H1 (cell line): ENCODE measurements at places on chromosomes 12 and 14.

DNA sequence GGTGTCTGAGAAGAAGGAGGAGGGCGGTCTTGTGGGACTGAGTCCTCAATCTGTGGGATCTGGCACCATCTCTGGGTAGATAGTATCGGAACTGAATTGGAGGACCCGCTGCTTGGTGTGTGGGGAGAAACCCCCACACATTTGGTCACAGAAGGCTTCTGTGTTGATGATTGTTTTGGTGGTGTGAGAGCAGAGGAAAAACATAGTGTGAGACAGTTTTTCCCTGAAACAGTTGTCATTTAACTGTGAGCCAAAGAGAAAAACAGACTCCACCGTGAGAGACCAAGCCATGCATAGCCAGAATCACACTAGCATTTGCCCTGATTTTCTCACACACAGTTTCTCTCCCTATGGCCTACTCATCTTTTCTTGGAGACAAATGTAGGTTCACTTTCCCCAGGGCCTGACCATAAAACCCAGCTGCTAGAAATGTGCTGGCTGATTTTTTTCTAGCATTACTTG lies 91.4 kb upstream of the FLRT2 start:
- DNase-seq = no peak

DNA sequence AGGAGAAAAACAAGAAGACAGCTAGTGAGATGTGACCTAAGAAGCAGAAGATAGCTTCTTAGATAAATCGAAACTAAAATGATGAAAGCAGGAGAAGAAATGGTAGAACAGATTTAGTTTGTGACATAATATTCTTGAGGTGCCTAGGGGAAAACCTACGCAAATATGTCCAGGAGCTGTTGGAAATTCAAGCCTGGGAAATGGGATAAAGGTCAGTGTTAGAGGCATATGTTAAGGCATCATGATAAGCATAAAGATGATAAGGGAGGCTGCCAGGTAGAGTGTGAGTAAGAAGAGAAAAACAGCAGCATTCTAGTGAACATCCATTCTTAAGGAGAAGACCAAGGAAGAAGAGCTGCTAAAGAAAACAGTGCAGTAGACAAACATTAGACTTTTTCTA lies 109.6 kb upstream of the LGR5 start:
- no peak for DNase-seq

GRCh38 chr14:34981743-34982420 lies 910 bp upstream of the SRP54 start:
- no peak for DNase-seq

GRCh38 chr12:13124656-13125505 lies 21.4 kb upstream of the GSG1 start:
- DNase-seq = no peak

DNA sequence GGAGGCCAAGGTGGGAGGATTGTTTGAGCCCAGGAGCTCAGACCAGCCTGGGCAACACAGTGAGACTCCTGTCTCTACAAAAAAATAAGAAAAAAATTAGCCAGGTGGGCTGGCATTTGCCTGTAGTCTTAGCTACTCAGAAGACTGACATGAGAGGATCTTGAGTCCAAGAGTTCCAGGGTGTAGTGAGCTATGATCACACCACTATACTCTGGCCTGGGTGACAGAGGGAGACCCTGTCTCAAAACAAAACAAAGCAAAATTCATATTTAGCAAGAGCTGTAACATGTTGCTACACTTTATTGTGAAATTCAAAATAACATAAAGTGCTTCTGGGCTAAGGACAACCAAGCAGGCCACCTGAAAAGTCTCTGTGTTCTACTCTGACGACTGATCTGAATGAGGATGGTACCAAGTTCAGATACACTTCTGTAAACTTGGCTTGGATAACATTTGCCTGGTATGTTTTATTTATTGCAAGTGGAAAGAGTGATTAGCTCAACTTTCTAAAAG lies 11.6 kb upstream of the STRN3 start:
- no peak for DNase-seq

DNA sequence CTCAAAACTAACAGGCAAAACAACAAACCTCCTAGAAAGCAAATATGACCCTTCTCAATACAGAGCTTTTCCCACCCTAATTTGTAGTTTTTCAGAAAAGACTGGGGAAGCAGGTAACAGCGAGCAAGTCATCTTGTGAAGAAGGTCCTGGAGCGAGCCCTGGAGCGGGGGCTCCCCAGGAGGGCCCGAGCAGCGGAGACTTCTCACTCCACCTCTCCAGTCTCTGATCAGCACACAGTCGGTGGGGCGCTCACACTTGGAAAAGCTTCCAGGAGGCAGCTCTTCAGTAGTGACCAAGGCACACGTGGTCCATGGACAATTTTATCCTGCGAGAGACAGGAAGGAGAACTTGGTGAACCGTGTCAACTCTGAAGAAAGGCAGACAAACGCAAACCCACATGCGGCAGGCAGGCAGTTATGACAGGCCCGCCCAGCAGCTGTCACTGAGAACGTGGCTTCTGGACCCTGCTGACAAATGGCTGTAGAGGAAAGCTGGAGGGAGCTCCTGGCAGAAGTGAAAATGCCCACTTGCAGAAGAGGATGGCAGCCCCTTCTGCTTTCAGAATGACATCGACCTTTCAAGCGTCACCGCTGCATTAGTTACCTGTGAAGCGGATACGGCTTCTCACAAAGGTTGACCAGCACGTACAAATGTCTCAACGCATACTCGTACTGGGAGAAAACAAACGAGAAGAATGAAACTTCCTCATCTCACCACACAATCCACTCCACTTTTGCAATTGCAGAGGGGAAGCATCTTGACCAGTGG lies 44.2 kb downstream of the LGMN start:
- no peak for DNase-seq

DNA sequence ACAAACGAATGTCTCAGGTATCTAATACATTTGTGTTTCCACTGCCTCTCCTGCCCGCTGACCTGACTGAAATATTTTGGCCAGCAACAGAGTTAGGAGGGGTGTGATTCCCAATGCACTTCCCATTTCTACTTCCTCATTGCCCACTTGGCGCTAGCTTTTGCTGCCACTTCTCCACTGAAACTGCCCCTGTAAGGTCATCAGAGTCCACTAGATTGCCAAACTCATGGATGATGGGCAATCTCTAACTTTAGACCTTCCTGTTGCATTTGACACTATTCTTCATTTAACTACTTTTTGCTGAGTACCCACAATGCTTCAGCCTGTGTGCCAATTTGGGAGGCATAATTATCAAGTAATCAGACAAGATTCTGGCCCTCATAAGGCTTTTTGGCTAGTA lies 40.8 kb downstream of the GPR65 start:
- DNase-seq = no peak

- DNase-seq = no peak
These were observed 1.6 kb downstream of the LTB4R start for GRCh38 chr14:24312736-24313507.

GRCh38 chr12:20641106-20641505 lies 54.0 kb upstream of the SLCO1C1 start:
- no peak for DNase-seq

GRCh38 chr12:389142-390096 lies at the start of gene KDM5A:
Gene KDM5A, minus strand, starts transcription at chr12:389320. Its CDS starts 229 bp downstream, at chr12:389091.
- peak; percentile 29 for DNase-seq

GRCh38 chr14:31576949-31577348 lies 15.7 kb downstream of the NUBPL start:
- no peak for DNase-seq

GRCh38 chr12:102009796-102010195 lies 52.0 kb downstream of the WASHC3 start:
- no peak for DNase-seq

DNA sequence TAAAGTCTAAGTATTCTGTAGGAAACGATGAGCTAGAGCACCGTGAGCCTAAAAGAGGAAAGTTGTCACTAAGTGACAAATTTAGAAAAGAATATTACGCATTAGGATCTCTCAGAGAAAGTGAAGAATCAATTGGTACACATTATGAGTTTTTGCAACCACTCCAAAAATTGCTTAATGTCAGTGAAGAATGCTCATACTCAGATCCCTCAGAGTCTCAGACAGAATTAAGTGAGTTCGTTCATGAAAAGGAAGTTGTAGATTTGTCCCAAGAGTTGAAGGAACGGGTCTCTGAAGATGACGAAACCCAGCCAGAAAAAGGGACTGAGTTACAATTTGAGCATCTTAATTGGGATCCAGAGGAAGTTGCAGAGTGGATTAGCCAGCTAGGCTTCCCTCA lies 1.5 kb downstream of the SAMD15 start:
- DNase-seq = no peak

GRCh38 chr14:60585676-60586075 lies 63.6 kb downstream of the SIX1 start:
- DNase-seq = no peak

DNA sequence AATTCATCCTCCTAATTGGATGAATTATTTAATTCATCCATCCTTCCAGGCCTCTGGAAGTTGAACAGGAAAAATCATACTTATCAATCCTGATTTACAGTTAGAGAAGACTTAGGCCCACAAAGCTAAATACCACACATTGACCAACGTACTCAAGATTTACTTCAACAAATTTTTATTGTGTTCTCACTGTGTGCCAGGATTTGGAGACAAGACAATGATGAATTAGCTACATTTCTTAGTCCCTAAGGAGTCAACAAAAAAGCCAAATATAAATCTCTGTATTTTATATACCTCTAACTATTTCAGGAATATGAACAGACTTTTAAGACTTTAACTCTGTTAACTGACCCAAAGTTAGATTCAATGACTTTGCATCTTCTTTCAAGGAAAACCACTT lies 63.9 kb downstream of the DCAF5 start:
- DNase-seq = no peak

DNA sequence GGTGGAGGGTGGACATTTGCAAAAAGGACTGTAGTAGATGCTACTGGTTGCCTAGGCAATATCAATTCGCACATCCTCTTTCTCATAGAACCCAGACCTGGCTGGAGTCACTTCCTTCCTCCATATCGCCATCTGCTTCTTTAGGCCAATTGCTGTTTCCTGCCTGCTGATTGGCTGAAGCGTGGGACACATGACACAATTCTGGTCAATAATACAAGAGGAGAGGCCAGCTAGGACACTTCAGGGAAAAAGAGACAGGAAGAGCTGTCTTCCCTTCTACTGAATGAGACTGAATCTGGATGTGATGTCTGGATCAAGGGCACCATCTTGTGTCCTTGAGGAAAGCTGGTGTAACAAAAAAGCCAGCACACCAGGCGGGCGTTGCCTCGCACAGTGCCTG lies 53.8 kb downstream of the TRPV4 start:
- no peak for DNase-seq

- no peak for DNase-seq
These were observed 340.3 kb upstream of the RGS6 start for GRCh38 chr14:71591929-71592328.

GRCh38 chr14:56004323-56004722 lies 113.9 kb upstream of the PELI2 start:
- no peak for DNase-seq

DNA sequence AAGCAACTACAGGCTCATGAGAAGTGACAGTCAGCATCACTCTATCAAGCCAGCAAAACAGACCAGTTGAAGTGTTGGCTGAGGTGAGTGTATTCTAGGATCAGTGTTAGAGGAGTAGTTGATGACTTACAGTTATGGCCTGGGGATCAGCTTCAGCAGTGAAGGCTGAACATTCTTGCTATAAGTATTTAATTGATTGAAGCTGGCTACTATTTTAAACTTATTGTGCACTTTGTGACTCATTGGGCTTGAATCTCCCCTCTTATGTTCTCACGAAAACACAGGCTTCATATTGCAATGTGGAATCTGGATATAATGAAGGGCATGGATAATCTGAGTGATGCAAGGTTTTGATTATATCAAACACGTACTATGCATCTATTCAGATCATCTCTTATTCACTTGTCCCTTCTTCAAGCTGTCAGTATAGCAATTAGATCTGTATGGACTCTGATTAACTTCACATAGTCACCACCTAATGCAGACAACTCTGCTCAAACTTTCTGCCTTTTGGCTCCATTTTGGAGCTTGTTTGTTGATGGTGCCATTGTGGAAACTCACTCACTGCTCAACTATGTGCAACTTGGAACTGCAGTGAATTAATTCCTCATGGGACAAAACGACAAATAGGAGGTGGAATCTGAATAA lies 309.2 kb downstream of the SLC16A7 start:
- no peak for DNase-seq

DNA sequence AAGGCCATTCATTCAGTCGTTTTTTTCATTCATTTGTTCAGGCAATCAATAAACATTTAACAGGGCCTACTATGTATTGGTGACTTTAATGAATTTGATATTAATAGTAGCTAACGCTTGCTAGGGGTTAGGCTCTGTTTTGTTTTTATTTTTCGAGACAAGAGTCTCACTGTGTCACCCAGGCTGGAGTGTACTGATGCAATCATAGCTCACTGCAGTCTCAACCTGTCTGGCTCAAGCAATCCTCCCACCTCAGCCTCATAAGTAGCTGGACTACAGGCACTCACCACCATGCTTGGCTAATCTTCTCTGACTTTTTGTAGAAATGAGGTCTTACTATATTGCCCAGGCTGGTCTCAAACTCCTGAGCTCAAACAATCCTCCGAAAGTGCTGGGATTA lies 25.6 kb upstream of the MED13L start:
- DNase-seq = no peak

DNA sequence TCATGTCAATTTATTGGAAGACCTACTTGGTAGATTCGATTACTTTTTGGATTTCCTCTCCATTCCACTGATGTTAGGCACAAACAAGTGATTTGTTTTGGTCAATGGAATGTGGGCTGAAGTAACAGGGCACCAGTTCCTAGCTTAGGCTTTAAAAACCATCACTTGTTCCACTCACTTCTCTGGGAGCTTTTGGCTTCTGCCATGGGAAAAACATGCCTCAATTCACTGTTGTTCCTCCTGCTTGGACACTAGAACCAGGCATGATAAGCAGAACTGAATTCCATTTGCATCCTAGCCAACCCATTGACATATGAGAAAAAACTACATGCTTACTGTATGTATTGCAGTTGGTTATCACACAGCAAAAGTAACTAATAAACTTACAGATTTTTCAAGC lies 47.8 kb downstream of the LLPH start:
- no peak for DNase-seq

DNA sequence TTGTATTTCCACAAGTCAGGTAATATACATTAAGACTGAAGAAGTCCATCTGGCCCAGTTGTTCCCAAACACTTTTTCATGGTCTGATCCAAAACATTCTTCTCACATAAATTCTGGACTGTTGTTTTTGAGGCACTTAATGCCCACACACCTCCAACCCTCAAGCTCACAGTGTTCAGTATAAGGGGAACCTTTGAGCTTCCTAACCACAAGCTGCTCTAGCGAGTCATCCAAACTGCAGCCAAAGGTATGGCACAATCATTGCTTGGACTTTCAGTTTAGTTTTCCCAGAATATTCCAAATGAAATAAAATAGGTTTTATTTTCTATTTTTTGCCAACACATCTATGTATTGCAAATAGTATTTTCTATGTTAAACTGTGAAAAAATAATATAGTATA lies 103.0 kb downstream of the PUS7L start:
- no peak for DNase-seq

DNA sequence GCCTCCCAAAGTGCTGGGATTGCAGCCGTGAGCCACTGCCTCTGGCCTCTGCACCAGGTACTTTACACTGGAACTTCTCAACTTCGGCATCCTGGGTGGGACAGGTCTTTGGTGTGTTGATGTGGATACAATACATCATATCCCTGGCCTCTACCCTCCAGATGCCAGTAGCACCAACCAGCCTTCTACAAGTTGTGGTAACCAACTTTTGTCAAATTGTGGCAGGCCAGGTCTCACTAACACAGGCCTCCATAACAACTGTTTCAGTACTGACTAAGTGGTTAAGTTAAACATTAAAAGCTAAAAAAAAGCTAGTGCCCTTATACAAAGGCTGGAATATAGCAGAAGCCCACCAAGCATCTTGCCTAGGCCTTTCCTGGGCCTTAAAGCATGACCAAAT lies 232.9 kb downstream of the PCNX1 start:
- no peak for DNase-seq

GRCh38 chr12:64088431-64089349 lies 133.4 kb downstream of the KICS2 start:
- no peak for DNase-seq
